Natural killer cell (primary cell): ENCODE measurements at places on chromosomes 2 and 18. TPM values are rescaled to one million over a fixed set of nuclear protein-coding genes. Genes with fewer than 3 reads are reported as not detected.

The DYSF gene
- 11.4 TPM for total RNA-seq

The ANKRD30B gene
- total RNA-seq: not detected

The PPP3R1 gene
- 77.8 TPM for total RNA-seq

The MMADHC gene
- 65.7 TPM for total RNA-seq

The LMAN1 gene
- 50.1 TPM for total RNA-seq

The TDRD15 gene
- 0.27 TPM for total RNA-seq

The DOCK10 gene
- 181 TPM for total RNA-seq

The SMC6 gene
- total RNA-seq: 14.0 TPM

The NEU4 gene
- 6.6 TPM for total RNA-seq

The MTCL1 gene
- total RNA-seq: 0.43 TPM

The NEU2 gene
- not detected for total RNA-seq

The CCDC148 gene
- not detected for total RNA-seq

The INO80B gene
- 34.0 TPM for total RNA-seq

The CD302 gene
- total RNA-seq: 5.1 TPM

The VIT gene
- 1.9 TPM for total RNA-seq

The SFTPB gene
- total RNA-seq: not detected

The ZAP70 gene
- total RNA-seq: 1,008 TPM

The CAPN14 gene
- not detected for total RNA-seq

The ARHGAP15 gene
- 148 TPM for total RNA-seq

The ITGB6 gene
- total RNA-seq: not detected

The CTIF gene
- 8.2 TPM for total RNA-seq

The SCYGR5 gene
- total RNA-seq: not detected

The C1QL2 gene
- not detected for total RNA-seq

The FN1 gene
- 0.30 TPM for total RNA-seq

The DAW1 gene
- total RNA-seq: not detected

The HMSD gene
- total RNA-seq: not detected

The CAPN13 gene
- not detected for total RNA-seq

The CEP76 gene
- 8.8 TPM for total RNA-seq

The MC5R gene
- not detected for total RNA-seq

The BCL2L11 gene
- total RNA-seq: 39.9 TPM

The CD28 gene
- total RNA-seq: 0.54 TPM

The GALNT3 gene
- total RNA-seq: 47.4 TPM

The ARHGAP25 gene
- 155 TPM for total RNA-seq

The COLEC11 gene
- total RNA-seq: not detected

The COL5A2 gene
- 0.63 TPM for total RNA-seq

The CPO gene
- total RNA-seq: not detected
